D341Med (cell line): ENCODE measurements at places on chromosomes 4 and X.
A peak's percentile ranks its signal among the peaks of the same experiment; 100 is the strongest.

DNA sequence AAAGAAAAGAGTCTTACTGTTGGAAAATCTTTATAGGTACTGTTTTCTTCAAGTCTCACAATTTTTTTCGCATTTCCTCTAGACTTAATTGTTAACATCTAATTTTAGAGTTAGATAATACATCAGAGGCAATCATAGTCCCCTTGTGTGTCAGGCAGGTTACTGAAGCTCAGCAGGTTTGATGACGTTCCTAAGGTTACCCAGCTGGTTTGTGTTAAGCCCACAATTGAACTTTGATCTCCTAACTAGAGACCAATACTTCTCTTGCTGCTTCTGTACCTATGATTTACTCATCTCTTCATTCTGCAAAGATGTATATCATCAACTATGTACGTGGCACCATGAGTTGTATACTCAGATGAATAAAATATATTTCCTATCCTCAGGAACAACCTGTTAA, 131.6 kb upstream of the STIM2 start:
- DNase-seq, result no peak

DNA sequence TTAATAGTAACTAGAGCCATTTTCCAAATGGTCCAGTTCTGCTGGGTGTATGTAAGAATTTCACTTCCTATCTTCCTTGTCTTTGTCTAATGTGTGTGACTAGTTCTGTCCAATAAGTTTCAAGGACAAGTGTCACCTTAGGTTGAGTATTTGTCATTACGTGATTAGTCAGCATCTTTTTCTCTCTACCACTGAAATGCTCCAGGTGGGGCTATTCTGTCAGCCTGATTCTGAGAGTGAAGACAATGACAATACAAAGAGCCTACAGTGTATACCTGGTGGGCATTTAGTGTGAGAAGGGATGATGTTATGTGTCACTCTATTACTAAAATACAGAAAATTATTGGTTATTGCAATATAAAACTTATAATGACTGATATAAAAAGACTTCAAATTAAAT, 876.3 kb downstream of the C4orf33 start:
- DNase-seq, result no peak

DNA sequence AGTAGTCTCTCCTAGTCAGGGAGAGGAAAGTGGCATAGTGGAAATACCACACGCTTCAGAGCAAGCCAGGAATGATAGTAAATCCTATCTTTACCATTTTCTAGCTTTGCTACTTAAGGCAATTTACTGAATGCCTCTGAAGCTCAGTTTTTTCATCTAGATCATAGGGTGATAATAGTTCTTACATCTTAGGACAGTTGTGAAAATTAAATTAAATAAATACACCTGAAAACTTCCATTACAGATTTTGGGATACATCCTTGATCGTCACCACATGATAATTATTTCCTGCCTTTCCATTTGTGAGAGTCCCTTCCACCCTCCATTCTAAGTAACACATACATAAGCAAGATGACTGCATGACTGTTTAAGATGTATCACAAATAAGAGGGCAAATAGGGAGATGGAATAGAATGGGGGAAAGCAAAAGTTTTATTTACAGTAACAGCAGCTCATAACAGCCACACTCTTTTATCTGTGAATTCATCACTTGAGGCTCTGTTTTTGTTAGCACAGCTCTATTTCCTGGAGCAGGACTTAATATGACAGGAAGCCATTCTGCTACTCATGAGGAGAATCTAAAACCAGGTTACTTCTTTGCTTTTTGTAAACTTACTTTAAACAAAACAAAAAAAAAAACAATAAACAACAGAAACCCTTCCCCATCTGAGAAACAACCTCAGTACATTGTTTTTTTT, 13.4 kb downstream of the P2RY10 start:
- DNase-seq, result no peak

- DNase-seq, result no peak
These were observed 521.6 kb downstream of the TRIML1 start for GRCh38 chr4:188660796-188661195.

DNA sequence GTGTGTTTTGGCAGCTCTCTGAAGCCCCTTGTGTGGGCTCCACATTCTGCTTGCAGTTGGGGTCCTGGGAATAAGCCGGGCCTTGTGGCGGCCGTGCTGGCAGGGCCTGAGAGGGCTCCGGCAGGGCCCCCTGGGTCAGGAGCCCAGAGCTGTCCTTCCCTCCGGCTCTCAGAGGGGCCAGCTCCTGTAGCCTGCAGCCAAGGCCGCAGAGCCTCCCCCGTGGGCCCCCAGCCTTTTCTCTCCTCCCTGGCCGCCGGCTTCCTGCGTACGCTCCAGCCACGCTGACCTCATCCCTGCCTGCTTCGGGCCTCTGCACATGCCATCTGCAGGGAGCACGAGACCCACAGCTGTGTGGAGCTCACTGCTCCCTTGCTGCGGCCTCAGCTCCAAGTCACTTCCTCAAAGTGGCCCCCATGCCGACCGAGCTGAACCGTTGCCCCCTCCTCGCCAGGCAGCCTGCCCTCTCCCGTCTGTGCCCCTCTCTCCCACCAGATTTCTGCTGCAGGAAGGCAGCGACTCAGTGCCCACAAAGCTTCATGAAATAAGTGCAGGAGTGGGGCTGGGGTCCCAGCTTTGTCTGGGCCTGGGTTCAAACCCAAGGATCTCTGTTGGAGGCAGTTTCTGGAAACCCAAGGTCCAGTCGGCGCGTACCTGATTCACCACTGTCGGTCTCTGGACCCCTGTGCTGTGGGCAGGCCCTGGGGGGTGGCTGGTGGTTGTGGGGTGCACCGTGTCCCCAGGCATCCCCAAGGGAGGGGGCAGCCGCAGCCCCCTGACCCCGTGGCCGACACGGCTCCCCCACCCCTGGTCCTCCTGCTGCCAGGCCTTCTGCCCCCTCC, 57.1 kb upstream of the NKX1-1 start:
- DNase-seq, result peak; percentile 23

DNA sequence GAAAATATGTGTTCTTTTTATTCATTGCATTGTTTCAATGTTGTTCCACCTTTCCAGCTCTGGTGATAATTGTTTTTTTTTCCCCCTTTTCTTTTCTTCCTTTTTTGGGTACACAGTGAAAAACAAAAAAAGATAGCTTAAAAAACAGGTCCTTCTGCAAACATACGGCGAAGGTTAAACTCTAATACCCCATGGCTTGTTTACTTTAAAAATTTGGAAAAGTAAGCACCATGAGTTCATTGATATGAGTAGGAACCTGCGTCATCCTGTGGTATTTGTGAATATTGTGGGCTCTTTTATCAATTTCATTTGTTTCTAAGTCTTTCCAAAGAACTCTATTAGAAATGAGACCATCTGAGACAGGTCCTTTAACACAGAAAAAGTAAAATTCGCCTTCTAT, 123.5 kb downstream of the CHRNA9 start:
- no peak for DNase-seq

DNA sequence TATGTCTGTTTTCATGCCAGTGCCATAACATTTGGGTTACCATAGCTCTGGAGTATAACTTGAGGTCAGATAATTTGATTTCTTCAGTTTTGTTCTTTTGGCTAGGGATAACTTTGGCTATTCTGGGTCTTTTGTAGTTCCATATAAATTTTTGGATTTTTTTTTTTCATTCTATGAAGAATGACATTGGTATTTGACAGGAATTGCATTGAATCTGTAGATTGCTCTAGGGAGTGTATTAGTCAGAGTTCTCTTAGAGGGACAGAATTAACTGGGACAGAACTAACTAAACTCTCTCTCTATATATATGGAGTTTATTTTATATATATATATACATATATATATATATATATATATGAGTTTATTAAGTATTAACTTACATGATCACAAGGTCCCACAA, 32.2 kb upstream of the SLIT2 start:
- no peak for DNase-seq

- no peak for DNase-seq
These were observed 85.7 kb upstream of the EXOC1L start for GRCh38 chr4:55733932-55734331.

DNA sequence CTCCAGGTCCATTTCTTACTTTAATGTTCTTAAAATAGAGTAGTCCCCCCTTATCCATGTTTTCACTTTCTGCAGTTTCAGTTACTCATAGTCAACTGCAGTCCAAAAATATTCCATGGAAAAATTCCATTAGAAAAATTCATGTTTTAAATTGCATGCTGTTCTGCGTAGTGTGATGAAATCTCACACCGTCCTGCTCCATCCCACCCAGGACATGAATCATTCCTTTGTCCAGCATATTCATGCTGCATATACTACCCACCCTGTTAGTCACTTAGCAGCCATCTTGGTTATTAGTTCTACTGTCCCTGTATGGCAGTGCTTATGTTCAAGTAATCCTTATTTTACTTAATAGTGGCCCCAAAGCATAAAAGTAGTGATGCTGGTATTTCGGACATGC, 5.4 kb upstream of the PDLIM5 start:
- DNase-seq, result no peak

DNA sequence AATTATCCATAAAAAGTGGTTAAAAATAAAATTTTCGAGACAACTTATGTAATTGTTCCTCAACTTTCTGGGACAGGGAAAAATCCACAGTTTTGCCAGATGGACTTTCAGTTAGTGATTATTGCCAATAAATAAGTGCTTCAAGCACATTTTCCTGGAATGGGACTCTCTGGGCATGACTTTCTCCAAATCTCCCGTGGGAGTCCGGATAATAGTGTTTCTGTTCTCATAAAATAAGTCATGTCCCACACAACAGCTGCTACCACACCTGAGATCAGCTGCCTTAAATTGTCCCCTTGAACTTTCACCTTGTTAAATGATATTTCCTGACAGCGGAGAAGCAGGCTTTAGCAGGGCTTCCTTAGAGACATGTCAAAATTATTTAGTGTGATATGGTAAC, 133.4 kb upstream of the NAP1L5 start:
- no peak for DNase-seq

GRCh38 chr4:144376866-144377265, 236.3 kb upstream of the GYPA start:
- DNase-seq, result no peak

DNA sequence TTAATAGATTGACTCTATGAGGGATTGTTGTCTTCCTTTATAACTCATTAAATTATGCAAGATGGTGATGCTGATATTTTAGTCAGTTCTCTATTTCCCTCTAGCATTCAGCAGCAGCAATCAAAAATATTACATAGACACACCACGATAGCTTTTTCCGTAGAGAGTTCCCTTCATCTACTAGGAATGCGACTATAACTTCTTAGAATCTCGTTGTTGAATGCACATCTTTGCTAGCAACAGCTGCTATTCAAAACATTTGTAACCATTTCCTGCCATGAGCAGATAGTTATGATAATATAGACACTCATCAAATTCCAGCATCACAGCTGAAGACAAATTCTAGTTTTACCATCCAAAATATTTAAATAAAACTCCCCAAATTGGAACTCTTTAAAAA, 147.4 kb upstream of the FGF13 start:
- DNase-seq, result no peak

GRCh38 chrX:16123222-16123786, at the start of gene GRPR:
Gene GRPR, plus strand, starts transcription at chrX:16123565. Its CDS starts 389 bp downstream, at chrX:16123954.
- DNase-seq, result peak; percentile 64

DNA sequence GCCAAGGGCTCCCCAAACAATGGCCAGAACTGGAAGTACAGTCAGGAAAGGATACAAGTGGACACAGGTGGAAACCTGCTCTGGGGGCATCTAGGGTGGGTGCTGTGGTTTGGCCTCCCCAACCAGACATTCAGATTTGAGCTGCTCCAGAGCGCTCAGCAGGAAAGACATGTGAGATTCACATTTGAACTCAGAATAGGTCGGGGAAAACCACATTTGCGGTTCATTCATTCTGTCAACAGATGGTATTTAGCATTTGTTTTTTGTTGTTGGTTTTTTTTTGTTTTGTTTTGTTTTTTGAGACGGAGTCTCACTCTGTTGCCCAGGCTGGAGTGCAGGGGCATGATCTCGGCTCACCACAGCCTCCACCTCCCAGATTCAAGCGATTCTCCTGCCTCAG, 44.0 kb downstream of the STEEP1 start:
- no peak for DNase-seq

GRCh38 chrX:76428243-76429130, 977 bp downstream of the MAGEE1 start:
- DNase-seq, result no peak

- DNase-seq, result no peak
These were observed 53.4 kb downstream of the HNRNPD start for GRCh38 chr4:82320351-82320750.

GRCh38 chr4:189600718-189601435, 339.8 kb upstream of the FRG1 start:
- no peak for DNase-seq

- DNase-seq, result no peak
These were observed 68.6 kb downstream of the NAT8L start for GRCh38 chr4:2127609-2128332.

DNA sequence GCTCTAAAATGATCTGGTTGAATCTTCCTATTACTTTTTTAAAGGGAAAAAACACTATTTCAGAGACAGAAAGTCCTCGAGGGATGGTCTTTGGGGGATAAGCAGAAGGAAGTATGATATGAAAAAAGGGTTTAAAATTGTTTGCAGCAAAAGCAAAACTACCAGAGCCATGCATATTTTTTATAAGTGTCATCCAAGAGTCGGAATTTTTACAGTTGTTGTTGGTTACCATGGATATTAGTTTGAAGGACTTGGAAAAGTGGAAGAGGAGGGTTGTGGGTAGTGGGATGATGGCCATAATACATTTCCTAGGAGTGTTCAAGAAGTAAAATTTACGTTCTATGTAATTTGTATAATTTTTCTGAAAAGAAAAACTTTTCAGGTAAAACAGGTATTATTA, 134.4 kb downstream of the PCDH7 start:
- no peak for DNase-seq

GRCh38 chrX:79154596-79155359, 10.3 kb downstream of the GPR174 start:
- no peak for DNase-seq

DNA sequence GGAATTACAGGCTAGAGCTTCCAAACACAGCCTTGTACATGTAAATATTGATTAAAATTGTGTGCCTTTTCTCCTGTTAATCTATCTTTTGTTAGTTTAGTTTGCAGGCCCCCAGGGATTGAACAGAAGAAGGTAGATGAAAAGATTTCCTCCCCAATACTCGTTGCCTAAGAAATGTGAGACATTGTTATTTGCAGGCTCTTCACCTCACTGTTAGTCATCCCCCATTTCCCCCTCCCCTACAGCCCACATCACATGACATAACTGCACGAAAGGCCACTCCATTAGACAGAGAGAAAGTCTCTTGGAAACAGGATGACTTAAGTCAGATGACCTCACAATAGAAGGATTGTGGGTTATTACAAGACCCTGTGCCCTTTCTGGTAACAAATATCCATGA, 13.3 kb upstream of the MID1 start:
- DNase-seq, result no peak

GRCh38 chrX:13130816-13131215, 86.4 kb upstream of the FAM9C start:
- DNase-seq, result no peak

DNA sequence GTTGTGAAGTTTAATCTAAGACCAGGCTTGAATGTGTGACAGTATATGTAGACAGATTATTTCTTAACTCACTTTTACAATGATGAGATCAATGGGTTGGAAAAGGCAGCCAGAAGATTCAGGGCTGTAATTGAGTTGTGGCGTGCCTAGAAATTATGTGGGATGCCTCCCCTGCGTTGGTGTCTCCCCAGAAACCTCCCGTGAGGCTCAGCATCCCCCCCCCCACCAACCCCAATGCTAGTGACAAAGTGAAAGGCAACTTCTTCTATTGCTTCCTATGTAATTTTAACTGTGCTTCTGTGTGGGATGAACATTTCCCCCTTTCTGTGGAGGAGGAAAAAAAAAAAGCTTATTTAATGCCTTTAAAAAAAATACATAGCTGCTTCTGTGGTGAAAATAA, 297.9 kb downstream of the ARHGAP10 start:
- DNase-seq, result no peak

- DNase-seq, result peak; percentile 56
These were observed 280.1 kb downstream of the PABPC4L start for GRCh38 chr4:133921280-133922195.
